ENCODE measurements at places on chromosomes 11 and 22.

- no peak for DNase-seq
Observed at GRCh38 chr11:83191986-83192385, 1.5 kb upstream of the ANKRD42 start.

- DNase-seq = no peak
Observed at GRCh38 chr11:1770528-1770927, 6.8 kb upstream of the CTSD start.

DNA sequence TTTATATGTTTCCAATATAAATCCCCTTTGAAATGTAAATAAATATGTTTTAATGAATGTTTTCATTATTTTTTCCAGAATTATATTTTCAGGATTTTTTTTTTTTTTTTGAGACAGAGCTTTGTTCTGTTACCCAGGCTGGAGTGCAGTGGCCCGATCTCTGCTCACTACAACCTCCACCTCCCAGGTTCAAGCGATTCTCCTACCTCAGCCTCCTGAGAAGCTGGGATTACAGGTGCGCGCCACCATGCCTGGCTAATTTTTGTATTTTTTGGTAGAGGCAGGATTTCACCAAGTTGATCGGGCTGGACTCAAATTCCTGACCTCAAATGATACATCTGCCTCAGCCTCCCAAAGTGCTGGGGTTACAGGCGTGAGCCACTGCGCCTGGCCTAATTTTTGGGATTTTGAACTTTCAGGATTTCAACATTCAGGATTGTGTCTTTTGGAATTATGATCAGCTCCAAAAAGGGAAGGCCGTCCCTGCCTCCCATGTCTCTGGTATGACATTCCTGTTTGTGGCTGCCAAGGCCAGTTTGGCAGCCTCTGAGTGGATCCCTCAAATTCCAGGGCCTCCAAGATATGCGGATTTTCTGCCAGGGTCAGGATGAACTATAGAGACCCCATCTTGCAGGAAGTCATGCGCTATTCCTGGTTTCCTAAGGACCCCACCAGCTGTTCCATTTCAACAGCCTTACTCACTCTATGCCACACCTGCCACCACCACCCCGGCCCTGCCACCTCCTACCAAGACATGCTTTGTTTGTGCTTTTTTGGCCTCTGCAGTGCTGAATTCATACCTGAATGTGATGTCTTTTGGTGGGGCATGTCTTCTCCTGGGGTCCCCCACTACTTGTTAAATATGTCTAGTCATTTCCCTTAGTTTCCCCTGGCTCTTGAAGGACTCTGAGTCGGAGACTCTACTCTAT is 21.9 kb upstream of the TMPRSS4 start:
- peak; percentile 8 for DNase-seq

DNA sequence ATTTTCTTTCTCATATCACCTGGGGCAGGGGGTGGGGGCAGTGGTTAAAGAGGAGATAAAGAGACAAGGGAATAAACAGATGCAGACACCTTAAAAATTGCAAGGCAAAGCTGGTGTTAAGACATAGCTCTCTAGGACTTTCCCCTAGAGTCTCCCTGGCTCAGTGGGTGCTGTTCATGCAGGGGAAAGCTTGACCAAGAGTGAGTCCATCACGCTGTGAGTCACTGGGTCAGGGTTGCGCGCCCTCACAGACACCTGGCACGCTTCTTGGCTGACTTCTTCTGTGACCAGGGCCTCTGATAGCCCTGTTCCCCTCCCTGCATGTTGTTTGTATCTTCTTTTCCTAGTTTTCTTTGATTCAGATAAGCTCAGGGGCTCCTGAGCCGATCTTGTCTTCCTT is 31.9 kb downstream of the COMMD9 start:
- DNase-seq = no peak

DNA sequence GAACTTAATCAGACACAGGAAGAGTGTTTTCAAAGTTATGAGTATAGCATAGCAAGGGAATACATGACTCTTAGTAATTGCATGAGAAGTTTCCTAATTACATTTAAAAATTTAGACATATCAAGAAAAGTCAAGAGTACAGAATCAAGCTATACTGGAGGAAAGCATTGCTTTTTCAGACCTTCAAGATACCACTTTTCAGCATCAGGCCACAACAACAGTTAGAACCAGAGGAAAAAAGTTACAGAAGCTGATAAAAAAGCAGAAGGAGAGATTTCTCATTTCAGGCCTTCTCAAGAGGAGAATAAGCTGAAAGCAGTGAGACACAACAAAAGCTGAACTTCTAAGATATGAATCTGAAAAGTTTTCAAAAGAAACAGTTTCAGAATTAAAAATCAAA is 28.1 kb upstream of the QSER1 start:
- DNase-seq = no peak

GRCh38 chr11:76510060-76511047 is 65.5 kb downstream of the EMSY start:
- DNase-seq = no peak

- no peak for DNase-seq
Observed at GRCh38 chr22:25023879-25024278, 71.4 kb downstream of the KIAA1671 start.

- peak; percentile 76 for DNase-seq
Observed at GRCh38 chr11:12693479-12694182, 19.4 kb downstream of the TEAD1 start.

DNA sequence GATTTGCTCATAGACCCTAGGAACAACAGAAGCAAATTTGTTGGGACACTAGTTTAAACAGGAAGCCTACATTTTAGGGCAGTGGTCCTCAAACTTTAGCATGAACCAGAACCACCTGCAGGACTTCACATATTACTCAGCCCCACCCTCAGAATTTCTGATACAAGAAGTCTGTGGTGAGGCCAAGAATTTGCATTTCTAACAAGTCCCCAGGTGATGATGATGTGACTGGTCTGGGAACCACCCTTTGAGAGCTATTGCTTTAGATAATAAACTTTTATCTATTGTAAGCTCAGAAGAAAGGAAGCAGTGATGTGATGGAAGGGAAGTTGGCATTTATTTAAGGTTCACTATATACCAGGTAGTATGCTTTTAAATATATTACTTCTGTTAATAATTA is 194.0 kb downstream of the FAM181B start:
- no peak for DNase-seq

DNA sequence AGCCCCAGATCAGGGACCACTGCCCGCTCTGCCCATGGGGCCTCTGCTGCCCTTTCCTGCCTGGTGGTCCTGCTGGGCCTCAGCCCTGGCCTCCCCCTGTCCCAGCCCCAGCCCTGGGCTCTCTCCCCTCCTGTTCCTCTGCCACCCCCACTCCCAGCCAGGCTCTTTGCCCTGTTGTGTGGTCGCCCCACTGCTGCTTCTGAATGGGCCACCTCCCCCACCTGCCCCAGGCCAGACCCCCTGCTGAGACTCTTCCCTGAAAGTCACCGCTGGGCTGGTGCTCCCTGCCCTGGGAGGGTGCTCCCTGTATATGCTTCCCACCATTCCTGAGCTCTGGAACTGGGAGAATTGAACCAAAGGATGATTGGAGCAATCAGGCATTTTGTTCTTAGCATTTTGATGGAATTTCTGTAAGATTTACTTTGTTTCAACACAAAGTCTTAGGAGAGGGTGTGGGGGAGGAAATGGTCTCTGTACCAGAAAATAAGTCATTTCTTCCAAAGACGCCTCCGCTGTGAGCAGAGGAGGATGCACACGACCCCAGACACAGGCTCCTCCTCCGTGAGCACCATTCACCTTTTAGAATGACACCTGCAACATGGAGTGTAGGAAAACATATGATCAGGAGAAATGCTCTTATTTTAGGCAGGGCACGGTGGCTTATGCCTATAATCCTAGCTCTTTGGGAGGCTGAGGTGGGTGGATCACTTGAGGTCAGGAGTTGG is 5.2 kb downstream of the APOBEC3B start:
- DNase-seq = no peak

GRCh38 chr11:35114906-35115687 is 23.9 kb upstream of the CD44 start:
- DNase-seq = no peak
